ENCODE measurements at places on chromosomes 6 and 20.

- peak; percentile 32 for DNase-seq
These were observed 38.5 kb downstream of the SUN5 start for GRCh38 chr20:32965581-32966373.

DNA sequence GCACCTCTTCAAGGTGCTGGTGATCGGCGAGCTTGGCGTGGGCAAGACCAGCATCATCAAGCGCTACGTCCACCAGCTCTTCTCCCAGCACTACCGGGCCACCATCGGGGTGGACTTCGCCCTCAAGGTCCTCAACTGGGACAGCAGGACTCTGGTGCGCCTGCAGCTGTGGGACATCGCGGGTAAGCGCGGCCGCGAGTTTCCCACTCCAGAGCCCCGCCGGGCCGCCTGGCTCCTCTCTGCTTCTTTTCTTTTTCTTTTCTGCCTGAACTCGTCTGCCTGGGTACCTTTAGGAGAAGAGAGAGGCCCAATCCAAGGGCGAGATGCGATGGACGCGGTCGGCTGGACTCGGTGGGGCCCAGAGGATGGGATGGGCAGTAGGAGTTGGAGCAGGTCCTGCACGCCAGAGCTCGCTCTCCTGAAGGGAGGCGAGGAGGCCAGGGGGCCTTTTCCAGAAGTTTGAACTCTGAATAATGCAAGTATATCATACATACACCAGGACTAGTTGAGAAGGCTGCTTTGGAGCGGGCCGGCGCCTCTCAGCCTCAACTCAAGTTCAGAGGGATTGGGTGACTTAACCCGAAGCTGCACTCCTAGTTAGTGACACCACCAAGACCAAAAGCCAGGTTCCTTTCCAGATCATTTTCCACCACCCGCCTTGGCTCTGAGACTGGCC lies 445 bp downstream of the RAB32 start:
- DNase-seq: peak; percentile 1

- DNase-seq: no peak
These were observed 86.9 kb downstream of the PXDC1 start for GRCh38 chr6:3664625-3665041.

GRCh38 chr20:46626758-46627157 lies 24.5 kb downstream of the SLC13A3 start:
- DNase-seq: no peak

- no peak for DNase-seq
These were observed 135.3 kb downstream of the ZFAND3 start for GRCh38 chr6:37954791-37955190.

DNA sequence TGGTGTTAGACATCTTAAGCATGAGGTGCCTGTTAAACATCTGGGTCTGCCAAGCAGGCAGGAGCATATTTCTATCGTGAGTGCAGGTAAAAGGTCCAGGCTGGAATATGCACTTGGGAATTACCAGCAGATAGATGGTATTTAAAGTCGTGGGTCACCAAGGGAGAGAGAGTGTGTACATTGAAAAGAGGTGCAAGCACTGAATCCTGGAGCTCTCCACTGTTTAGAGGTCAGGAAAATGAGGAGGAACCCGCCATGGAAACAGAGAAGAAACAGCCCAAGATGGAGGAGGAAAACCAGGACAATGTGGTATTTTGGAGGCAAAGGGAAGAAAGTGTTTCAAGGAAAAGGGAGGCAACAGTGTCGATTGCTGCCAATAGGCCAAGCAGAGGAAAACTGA lies 46.4 kb downstream of the TNFRSF21 start:
- DNase-seq: no peak

DNA sequence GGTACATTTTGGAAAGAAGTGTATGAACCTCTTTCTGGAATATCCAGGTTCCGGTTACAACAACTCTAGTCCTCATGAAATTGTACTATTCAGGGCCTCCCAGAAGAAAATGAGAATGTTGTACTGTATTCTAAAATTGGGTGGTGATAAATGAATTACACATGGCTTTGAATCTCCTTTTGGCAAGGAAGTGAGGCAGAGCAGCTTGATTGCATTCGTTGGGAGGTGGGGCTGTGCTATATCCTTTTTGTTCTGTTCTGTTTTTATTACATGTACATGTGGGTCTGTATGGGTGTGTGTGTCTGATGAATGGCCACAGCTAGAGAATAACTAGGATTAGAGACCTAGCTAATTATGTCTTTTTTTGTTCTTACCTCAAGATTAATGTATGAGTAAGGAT lies 37.8 kb upstream of the SNRPB2 start:
- no peak for DNase-seq

GRCh38 chr6:138377844-138378243 lies at the start of gene SMIM28:
TSS of gene SMIM28 (plus strand) at chr6:138377905. CDS start at chr6:138378073, 168 bp downstream.
- no peak for DNase-seq

DNA sequence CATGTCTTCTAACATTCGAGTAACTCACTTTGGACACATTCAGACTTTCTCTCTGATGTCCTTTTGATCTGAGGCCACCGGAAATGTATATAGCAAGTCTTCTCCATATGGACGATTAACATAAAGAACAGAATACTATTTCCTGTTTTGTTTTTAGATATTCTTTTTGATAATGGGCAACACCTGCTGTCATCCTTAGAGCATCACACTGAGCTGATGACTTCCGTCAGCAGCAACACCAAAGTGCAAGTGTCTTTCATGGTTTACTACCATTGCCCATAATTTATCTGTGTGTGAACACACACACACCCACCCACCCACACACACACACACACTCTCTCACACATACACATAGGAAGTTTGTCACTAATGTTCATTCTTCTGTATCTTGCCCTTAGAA lies 112.7 kb upstream of the SIM1 start:
- DNase-seq: no peak

DNA sequence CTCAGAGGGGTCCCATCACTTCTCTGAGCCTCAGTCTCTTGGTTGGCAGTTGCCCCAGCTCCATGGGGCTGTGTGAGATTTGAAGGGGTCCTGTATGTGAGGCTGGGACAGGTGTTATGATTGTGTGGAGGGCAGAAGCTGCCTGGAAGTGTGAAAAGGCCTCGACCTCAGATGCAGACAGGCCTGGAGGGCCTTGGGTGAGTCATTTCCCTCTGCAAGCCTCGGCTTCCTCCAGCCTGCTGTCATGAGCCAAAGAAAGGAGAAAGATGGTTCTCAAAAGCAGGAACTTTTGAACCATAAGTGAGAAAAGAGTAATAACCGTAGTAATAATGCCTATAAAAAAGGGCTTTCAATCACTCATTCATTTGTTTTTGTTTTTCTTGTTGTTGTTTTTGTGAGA lies 37.5 kb downstream of the SNAI1 start:
- no peak for DNase-seq

- no peak for DNase-seq
These were observed 514.5 kb upstream of the GJE1 start for GRCh38 chr6:141618180-141618581.

- DNase-seq: no peak
These were observed 141.2 kb downstream of the CDK19 start for GRCh38 chr6:110674096-110674495.

GRCh38 chr6:130583268-130583667 lies 217.5 kb downstream of the TMEM200A start:
- no peak for DNase-seq

DNA sequence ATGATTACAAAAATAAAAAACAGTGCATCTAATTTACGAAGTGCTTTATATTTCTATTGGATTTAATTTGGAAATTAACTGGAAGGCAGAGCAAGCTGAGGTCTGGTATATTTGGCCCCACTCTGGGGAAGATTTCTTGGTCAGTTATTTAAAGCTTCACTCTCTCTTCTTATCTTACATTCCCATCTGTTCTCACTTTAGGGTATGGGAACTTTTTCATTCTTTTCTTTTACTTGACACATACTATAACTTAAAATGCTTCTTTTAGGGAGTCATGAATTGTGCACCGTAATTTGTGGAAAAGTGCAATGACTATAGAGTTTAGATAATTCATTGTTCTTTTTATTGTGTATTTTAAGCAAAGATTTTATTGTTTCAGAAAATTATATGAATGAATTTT lies 170.4 kb downstream of the BCKDHB start:
- no peak for DNase-seq

DNA sequence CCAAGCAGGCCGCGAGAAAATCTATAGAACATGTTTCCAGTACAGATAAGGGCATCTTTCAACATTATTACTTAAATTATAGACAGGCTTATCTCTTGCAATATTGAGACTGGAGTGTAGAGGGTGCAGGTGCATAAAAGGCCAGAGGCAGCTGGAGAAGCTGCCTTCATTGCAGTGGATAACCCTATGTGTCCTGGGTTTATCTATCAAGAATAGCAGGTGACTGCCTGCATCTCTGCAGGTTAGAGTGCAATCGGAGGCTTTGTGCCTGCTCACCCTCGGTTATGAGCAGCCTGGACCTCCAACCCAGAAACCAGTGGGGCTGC lies 28.7 kb upstream of the ECI2 start:
- no peak for DNase-seq

DNA sequence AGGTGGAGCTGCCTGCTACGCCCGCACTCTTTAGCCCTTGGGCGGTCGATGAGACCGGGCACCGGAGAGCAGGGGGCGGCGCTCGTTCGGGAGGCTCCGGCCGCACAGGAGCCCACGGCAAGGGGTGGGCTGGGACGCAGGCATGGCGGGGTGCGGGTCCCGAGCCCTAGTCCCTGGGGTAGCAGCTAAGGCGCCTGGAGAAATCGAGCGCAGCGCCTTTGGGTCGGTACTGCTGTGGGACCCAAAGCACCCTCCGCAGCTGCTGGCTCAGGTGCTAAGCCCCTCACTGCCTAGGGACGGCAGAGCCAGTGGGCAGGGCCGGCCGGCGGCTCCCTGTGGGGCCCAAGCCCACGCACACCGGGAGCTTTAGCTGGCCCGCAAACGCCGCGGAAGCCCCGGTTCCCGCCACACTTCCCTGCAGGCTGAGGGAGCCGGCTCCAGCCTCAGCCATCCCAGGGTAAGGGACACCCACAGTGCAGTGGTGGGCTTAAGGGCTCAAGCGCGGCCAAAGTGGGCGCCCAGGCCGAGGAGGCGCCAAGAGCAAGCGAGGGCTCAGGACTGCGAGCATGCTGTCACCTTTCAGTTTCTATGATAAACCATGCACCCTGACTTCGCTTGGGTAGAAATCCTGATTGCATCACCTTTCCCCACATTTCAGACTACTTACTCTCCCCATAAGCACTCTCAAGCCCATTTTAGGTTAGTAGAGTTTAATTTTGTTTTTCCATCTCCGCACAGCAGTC lies 52.0 kb downstream of the MYLIP start:
- no peak for DNase-seq

DNA sequence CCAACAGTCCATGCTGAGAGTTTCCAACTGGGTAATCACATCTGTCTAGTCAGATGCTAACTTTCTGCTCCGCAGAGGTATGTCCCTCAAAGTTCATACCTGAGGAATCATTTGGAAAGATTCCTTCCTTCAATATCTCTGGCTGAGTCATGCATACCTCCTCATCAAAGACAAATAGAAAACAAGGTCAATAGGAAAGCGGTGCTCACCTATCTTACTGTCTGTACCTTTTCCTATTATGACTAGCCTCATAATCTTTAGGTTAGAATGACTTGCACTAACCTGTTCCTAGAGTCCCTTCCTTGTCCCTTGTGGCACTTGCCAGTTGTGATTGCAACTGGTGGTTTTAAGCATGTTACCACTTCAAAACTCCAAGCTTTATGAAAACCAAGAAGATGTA lies 78.2 kb upstream of the PTPRK start:
- no peak for DNase-seq

- DNase-seq: no peak
These were observed 208.4 kb downstream of the CENPW start for GRCh38 chr6:126548300-126548699.

GRCh38 chr6:93886416-93886815 lies 467.1 kb upstream of the EPHA7 start:
- no peak for DNase-seq

GRCh38 chr6:29491574-29491973 lies 3.8 kb upstream of the MAS1L start:
- no peak for DNase-seq
